ENCODE measurements at places on chromosomes 6 and 20.

DNA sequence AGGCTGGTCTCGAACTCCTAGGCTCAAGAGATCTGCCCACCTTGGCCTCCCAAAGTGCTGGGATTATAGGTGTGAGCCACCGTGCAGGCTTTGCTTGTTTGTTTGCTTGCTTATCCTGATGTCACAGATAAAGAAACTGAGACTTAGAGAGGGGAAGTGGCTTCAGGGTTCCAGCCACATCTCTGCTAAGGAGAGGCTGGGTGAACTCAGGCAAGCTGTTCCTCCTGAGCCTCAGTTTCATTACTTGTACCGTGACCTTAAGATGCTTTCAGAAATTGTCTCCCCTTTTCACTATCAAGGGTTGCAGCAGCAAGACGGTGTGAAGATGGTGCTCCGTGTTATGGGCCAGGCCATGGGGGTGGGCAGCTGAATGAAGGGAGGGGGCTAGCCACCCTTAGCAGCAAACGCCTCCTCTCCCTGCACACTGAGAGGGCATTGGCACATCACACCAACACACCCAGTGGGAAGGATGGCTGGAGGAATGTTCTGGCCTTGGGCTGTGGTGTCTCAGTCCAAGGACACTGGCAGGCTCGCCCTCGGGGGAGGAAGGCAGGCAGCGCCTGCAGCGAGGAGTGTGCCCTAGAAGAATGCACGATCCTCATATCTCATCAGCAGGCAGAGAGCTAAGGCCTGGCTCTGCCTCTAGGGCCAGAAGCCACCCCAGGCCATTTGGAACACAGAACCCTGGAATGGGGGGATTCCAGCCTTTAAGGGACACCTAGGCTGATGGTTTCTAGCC, 48.2 kb upstream of the TLDC2 start:
- DNase-seq, result peak; percentile 52

- no peak for DNase-seq
Observed at GRCh38 chr6:101088594-101088993, 207.5 kb upstream of the ASCC3 start.

DNA sequence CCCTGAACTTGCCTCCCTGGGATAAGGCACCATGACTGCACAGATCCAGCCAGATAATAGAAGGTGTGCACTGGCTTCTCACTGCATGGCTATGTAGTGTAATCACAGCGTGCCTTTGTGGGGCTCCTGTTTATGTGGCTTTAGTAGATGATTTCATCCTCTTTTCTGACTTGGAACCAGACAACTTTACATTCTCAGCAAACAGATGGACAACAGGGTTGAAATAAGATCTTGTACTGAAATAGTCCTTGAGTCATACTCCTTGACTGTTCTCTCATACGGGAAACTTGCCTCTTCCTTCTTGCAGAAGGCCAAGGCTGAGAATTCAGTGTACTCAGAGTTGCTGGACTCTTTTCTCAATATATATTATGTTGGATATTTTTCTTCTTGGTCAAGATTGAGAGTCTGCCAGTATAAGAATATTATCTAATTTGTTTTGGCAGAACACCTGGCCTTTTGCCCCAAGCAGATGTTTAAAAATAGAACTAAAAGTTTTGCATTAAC, 25.0 kb upstream of the RNF144B start:
- no peak for DNase-seq

DNA sequence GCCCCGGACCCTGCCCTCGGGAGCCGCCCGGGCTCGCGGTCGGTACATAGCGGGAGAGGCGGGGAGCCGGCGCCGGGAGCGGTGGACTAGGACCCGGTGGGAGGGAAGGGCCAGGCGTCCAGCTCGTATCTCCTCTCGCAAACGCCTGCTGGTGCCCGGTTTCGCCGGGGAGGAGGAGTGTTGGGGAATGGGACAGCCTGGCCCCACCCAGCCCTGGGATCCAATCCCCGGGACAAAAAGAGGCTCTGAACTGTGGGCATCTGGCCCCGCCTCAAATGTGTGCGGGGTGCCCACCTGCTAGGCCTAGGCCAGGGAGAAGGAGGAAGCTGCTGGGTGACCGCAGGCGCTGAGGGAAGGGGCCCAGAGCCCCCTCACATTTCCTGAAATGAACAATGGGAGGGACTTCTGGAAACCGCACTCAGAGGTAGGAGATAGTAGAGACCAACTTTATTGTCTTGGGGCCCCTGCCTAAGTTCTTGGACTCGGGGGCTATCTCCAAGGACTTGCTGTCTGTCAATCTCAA, at the start of gene KCNK17:
TSS of gene KCNK17 (minus strand) at position 147 of the 523 bp plus-strand sequence. CDS start at position 48, 99 bp downstream.
- no peak for DNase-seq

DNA sequence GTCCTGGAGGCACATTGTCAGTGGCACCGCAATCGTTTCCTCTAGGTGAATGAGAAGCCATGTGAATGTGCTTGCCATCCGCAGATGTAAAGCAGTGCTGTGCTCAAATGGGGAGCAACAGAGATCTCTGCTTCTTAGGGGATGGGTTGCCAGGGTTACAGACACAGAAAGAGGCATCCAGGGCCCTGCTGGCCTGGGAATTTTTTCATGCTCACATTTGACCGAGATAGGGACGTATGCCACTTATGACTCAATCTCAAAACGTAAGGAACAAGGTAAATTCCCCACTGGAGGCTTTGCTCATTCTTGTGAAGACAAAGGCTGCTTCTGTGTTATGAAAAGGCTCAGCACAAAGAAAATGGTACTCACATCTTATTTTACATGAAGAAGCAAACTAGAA, 11.0 kb downstream of the C6orf118 start:
- DNase-seq, result no peak

DNA sequence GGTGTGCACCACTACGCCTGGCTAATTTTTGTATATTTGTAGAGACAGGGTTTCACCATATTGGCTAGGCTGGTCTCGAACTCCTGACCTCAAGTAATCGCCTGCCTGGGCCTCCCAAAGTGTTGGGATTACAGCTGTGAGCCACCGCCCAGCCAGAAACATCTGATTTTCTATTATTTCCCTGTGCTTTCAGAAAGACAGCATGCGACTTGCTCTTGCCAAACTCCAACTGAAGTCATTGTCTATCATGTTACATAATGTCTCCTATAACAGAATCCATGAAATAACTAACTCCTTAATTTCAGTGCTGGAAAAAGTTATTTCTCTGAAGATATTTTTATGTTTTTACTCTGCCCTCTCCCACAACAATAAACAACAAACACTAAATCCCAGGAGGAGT, 8.5 kb downstream of the RMND1 start:
- no peak for DNase-seq

GRCh38 chr6:2155206-2155605, 90.2 kb downstream of the GMDS start:
- DNase-seq, result no peak

DNA sequence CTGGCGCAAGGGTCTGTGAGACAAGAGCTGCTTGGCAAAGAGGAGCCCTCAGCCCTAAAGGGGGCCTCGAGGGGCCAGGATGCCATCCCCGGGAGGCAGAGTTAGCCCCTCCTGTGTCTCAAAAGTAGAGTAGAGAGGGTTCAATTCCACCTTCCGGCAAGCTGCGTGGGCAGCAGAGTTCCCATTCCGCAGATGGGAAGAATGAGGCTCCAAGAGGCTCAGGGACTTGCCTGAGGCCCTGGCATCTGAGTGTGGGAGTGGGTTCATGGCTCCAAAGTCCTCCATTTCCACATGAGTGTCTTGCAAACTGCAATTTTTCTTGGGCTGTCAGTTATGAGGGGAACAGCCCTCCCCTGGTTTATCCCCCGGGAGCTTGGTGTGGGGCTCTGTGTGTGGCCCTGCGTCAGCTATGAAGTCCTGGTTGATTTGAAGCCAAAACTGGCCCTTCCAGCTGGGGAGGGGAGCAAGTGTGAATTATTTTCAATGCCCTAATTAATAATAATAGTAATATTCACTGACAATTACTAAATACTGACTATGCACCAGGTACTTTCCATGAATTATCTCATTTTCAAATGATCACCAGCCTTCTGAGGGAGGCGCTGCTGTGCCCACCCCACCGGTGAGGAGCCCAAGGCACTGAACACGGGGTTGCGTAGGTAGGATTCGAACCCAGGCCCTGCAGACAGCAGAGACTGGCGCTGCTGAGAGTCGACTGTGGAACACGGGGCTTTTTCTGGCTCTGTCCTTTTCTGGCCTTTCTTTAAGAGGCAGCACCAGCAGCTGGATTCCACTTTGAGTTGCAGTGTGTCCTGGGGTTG, 153.0 kb upstream of the PTPN1 start:
- no peak for DNase-seq

- no peak for DNase-seq
Observed at GRCh38 chr20:58131151-58131550, 97.3 kb downstream of the ANKRD60 start.

DNA sequence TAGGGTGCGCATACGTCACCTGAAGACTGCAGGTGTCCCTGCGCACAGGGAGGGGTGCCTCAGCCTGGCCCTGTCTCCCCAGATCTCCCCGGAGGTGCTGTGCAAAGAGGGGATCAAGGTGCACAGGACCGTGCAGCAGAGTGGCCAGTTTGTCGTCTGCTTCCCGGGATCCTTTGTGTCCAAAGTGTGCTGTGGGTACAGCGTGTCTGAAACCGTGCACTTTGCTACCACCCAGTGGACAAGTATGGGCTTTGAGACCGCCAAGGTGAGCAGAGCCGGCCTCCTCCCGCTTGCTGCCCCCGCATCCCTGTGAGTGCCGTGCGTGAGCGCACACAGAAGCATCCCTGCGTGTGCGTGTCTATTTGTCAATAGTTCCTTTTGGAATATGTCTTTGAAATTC, 150.7 kb downstream of the DTNBP1 start:
- no peak for DNase-seq

- peak; percentile 75 for DNase-seq
Observed at GRCh38 chr20:63495741-63496595, 2.9 kb downstream of the EEF1A2 start.

GRCh38 chr20:8646716-8647115, 422.2 kb upstream of the PLCB4 start:
- DNase-seq, result no peak

DNA sequence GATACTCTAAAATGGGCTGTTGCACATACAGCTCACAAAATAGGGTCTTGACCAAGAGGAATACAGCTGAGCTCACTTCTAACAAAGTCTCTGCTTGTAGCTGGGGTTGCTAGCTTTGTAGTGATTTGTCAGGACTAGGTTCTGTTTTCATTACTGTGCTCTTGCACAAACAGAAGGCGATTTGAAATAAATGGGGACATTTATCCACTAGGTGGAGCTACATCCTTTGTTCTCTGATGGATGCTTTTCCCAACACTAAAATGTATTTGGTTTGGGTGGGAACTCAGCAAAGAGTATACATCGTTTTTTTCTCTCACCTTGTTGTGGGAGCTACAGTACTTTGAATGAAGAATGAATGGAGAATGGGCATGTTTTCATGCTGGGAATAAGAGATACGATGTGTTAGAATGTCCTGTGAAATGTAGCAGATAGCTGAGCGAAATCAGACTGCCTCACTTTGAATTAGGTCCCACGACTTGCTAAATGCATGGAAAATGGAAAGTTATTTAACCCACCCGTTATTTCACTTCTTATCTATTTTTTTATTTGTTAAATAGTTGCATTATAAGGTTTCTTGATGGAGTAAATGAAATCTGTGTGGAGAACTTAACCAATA, 494.7 kb upstream of the MAP3K7 start:
- no peak for DNase-seq

DNA sequence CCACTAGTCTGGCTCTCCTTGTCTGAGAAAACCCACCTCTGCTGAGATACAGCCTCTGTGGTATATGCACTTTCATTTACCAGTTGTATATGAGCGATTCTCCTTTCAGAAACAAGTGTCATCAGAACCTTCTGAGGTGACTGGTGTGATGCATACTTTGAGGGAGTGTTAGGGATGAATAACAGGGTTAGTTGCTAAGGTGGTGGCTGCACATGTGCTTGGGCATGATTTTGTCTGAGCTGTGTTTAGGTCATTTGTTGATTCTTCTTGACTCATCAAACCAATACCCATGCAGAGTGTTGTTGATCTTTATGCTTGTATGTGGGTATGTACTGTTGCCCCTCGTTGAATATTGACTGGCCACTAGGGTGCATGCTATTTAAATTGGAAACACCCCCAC, 25.7 kb downstream of the DTD1 start:
- no peak for DNase-seq

DNA sequence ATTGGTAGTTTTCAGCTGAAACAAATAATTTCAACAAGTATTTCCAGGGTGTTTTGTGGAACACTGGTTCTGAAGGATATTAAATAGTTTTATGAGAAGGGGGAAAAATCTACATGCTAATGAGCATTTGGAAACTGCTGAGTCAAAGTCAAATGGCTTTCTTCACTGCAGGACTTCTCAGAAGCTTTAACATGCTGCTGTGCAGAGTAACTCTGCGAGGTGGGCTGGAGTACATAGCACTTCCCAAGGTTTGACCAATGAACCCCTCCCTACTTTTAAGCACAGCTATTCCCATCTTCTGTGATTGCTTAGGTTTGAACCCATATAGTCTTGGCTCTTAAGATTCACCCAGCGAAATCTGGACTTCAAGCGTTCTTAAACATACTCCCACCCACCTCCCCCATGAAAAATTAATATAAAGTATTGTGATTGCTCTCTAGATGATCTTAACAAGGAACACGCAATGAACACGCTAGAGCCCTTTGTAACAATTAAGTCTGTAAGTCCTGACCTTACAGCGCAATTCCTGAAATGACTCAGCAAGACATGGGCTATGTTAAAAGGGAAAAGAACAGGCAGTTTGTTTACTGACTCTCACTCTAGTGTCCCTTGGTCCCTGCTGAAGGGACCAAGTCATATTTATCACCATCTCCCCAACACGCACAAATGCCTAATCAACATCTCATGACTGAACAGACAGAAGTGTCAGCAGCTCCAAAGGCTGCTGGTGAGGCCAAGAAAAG, 105.2 kb downstream of the NFATC2 start:
- no peak for DNase-seq

DNA sequence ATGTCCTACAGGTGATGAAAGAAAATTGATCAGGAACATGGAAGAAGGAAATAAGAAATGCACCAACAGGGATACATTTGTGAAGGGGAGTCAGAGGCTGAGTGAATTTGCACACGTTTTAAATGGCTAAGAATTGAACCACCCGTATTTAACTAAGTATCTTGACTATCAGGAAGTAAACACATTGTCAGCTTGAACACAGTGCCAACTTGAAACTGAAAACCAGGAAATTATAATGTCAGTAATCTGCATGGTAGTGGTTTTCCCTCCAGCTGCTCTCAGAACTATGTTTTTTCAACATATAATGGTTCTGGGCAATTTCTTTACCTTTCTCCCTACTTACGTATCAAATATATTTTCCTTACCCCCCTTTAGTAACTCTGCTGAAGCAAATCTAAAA, 366.5 kb upstream of the POU3F2 start:
- no peak for DNase-seq

GRCh38 chr6:149473080-149474052, 11.4 kb downstream of the ZC3H12D start:
- no peak for DNase-seq

GRCh38 chr6:21559238-21559637, 34.3 kb upstream of the SOX4 start:
- no peak for DNase-seq

GRCh38 chr6:97632341-97632740, 349.3 kb upstream of the MMS22L start:
- DNase-seq, result no peak

- DNase-seq, result no peak
Observed at GRCh38 chr20:33589059-33589458, 73.1 kb upstream of the C20orf144 start.
